ENCODE measurements at places on chromosomes 1 and 21.
A peak's percentile ranks its signal among the peaks of the same experiment; 100 is the strongest.

DNA sequence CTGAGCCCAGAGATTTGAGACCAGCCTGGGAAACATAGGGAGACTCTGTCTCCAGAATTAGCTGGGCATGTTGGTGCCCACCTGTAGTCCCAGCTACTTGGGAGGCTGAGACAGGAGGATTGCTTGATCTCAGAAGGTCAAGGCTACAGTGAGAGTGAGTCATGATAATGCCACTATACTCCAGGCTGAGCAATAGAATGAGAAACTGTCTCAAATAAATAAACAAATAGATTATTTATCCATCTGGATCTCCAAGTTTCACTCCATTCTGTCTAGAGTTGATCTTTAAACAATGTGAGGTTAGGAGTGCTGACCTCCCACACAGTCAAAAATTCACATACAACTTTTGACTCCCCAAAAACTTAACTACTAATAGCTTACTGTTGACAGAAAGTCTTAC lies 106.8 kb upstream of the PALMD start:
- DNase-seq: no peak

DNA sequence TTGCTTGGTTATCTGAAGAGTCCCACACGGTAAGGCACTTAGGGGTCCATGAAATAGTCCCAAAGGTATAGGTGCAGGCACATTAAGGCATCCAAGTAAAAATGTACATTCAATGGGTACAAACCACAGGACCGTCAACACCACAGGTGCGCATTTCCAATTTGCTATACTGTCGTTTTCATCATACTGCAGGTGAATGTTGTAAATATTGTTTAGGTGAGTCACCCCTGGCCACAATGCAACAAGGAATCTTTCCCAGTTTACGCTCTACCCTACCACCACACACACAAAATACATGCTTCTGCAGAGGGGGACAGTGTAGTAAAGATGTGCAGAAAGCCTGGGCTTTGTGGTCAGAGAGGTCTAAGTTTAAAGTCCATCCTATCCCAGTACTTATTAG lies 13.7 kb downstream of the CADM3 start:
- DNase-seq: no peak

- no peak for DNase-seq
These were observed 16.5 kb downstream of the LHX9 start for GRCh38 chr1:197933647-197934046.

DNA sequence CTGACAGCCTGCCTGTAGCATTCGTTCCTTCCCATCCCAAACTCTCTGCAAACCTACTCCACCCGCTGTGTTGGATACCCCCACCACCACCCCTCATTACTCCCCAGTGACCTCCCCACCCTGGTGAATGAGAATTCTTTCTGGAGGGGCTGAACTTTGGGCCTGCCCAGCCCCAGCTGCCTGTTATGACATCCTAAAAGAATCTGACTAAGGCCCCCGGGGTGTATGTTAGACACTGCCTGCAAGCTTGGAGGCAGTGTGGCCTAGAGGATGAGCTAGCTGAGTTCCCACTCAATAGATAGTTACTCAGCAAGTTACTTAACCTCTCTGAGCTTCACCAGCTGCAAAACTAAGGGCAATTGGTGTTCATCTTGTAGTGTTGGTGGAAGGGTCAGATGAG lies 110.2 kb upstream of the FGGY start:
- DNase-seq: peak; percentile 79

GRCh38 chr1:157099633-157100009 lies at the start of gene ETV3L:
ETV3L (minus strand) TSS chr1:157099808; CDS start chr1:157099523, 285 bp downstream.
- no peak for DNase-seq

DNA sequence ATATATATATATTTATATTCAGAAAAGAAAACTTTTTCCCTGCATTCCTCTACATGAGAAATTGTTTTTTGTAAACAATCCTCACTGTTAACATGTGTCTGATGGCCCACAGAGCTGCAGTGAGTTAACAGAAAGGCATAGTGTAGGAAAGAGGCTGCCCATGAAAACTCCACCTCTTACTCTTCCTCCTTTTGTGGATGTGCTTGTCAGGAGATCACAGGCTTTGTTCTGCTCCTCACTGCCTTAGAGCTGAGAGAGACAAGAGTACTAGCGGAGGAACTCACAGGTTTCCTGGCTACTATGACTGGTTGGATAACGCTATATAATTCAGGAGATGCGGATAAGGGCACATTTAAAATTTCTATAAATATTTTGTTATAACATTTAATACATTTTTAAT lies 200.6 kb downstream of the BRINP3 start:
- no peak for DNase-seq

GRCh38 chr1:49171941-49172593 lies 395.4 kb upstream of the BEND5 start:
- DNase-seq: no peak

DNA sequence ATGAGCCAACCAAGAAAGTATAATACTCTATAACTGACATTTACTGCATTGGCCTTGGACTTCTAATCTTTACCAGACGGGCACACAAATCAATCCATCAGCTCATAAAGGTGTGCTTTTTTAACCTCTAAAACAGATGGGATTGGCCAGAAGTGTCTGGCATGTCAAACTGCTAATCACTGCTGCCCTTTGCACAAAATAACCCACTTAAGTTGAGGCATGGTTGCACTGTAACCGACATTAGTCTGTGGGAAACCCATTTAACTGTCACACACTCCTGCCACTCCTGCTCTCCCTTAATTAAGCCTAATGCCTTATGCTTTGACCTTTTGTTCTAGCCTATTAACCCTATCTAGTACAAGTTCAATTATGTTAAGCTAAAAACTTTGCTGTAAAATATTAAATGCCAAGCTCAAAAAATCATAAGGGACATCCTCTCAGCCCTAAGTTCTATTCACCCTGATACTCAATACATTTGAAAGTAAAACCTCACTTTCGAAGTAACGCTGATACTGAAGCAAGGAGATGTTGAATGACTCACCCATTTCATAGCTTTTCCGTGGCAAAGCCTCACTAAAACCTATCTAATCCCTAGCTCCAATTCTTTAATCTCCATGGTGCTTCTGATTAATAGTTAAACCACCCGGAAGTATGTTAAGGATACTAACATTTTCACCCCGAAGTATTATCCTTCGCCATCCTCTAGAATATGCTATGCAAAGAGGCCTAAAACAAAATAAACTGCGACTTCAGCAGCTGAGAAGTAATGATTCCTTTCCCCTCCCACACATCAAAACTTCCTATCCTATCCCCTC lies 12.9 kb downstream of the NRIP1 start:
- no peak for DNase-seq

- DNase-seq: no peak
These were observed 341.6 kb downstream of the MATN1 start for GRCh38 chr1:30381671-30382365.

- no peak for DNase-seq
These were observed 2.6 kb downstream of the RCC1 start for GRCh38 chr1:28508435-28508754.

DNA sequence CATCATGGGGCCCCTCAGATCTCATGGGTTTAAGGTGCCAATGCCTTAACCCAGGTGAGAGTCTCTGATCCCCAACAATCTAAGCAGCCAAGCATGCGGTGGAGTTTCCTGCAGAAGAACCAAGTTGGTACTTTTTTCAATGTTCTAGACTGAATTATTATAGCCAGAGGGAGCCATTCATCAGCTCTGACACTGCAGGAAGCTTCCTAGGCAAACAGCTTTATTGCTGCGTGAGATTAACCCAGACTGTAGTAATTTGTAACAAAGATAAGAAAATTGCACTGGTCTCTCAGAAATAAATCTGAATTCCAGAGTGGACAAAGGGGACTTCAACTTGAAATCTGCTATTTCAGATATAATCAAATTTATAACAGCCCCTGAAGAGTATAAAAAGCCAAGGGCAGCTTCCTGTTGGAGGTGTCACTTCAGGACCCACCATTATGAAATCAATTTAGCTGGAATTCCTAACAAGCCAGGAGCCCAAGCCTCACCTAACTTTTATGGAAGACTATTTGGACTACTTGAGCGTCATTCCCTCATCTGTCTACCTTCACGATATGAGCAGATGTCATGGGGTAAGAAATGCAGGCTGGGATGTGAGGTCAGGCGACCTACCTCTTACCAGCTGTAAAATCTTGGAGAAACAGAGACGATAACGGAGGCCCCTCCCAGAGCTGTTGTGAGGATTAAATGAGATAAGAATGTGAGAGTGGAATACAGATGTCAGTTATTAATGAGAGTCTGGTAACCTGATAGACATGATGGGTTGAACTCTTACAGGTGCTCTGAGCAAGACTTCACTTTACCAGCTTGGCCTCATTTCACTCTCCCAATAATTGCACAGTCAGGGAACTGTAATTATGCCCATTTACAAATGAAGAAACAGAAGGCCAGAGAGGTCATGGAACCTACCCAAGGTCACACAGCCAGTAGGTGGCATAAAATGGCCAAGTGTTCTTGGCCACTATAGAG lies 135.1 kb downstream of the RRAGC start:
- DNase-seq: no peak

DNA sequence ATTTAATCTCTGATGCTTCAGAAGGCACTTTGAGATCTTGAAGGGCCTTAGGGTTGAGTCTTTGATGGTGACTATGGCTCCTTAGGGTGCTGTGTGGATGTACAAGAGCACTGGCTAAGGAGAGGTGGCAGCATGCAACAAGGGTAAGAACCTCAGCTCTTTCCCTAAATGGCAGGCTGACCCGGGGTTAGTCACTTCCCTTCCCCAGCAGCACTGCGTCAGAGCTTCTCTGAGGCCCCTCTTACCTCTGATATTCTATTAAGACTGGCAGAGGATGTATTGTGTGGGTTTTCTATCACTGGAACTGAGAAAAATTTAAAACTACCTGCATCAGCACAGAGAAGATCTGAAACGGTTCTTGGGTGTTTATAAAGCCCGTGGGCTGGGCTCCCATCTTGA lies 11.8 kb downstream of the C1orf116 start:
- peak; percentile 5 for DNase-seq

DNA sequence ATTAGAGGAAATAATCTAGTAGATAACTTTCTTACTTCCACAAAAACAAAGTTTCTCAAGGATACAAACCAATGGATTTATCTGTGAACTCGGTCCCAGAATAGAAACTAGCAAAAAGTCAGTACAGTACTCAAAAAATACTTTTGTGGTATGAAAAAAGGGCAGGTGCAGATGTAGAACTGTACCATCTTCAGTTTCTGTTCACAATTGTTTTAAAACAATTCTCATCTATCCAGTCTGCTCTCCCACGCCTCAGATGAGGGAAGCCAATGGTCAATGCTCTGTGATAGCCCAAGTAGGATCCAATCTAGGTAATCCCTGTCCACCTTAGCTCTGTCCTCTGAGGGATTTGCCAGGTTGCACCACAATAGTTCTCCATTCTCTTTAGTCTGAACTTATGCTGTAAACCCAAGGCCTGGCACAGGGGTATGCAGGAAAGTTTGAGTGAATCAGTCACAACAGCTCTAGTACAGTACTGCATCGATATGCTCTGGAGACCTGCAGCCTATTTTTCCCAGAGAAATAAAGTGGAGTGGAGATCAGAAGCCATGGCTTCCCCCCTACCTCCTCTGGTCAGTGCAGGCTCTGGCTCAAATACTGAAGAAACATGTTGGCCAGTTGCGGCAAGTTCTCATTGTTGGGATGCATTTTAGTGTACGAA lies 1.4 kb downstream of the KTI12 start:
- DNase-seq: no peak

DNA sequence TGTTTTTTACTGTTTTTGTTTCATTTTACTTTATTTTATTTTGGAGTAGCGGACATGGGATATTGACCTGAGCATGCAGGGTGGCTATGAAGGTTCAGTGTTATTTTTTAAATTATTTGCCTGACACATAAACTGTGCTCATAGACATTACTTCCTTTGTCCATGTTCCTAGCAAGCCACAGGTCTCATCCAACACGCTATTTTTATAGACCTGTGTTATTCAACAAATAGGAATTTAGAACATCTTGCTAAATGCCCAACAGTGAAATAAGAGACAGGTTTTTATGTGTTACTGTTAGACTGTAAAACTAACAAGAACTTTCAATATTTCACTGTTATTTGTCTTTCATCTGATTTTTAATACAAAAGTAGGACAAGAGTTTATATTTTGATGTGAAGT lies 756.4 kb downstream of the KCNT2 start:
- DNase-seq: peak; percentile 13

GRCh38 chr1:167912294-167912693 lies 1.6 kb downstream of the ADCY10 start:
- DNase-seq: no peak

DNA sequence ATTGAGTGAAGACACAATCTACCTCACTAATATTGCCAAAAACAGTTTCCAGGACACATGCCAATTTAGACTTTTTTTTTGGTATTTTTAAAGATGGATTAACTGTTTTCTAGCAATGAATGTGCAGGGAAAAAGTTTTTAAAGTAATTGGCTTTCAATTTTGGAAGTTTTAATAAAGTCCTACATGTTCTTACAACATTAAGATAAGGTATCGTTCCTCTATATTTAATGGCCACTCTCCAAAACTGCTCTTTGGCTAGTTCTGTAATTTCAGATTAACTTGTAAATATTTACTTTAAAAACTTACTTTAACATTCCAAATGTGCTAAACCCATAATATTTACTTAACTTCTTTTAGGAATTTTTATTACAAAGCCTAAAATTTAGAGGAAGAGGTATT lies 1332.2 kb upstream of the PRMT6 start:
- DNase-seq: no peak

- peak; percentile 94 for DNase-seq
These were observed 24.8 kb downstream of the GNG4 start for GRCh38 chr1:235624721-235625333.

GRCh38 chr21:21247424-21247823 lies 249.2 kb downstream of the NCAM2 start:
- no peak for DNase-seq

- DNase-seq: no peak
These were observed 29.1 kb upstream of the SOAT1 start for GRCh38 chr1:179264507-179264906.

DNA sequence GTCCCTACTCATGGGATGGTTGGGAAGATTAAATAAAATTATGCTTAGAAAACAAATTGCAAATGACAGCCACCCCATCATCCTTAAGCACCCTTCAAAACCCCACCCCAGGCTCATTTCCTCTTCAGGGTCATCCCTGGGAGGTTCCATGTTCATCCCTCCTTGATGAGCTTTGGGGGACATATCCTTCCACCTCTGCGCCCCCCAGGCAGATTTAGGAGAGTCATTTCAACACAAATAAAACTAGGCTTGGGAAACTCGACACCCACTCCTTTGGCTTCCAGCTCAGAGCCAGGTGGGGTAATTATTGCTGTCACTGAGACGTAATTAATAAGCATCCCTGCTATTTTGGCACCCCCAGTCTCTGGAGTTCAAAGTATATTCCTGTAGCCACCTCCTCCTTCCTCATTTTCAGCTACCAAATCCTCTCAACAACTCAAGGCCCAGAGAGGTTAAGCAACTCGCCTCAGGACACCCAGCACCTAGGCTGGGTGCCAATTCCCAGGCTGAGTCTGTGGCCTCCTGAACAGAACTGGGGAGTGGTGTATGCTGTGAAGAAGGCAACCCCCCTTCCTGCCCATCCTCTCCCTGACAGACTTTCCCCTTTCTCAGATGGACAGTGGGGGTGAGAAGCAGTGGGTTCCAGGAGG lies 595 bp downstream of the CRYBG2 start:
- DNase-seq: no peak

- DNase-seq: no peak
These were observed 831.4 kb downstream of the ADGRL2 start for GRCh38 chr1:82632155-82632554.
